Subcutaneous preadipocyte (primary cell): ENCODE measurements at places on chromosomes 2 and 18. TPM values are rescaled to one million over a fixed set of nuclear protein-coding genes. Genes with fewer than 3 reads are reported as not detected.

Gene TBR1
- under 0.01 TPM in 2 replicates for total RNA-seq

Gene SLC9A4
- total RNA-seq: not detected in 2 replicates

Gene PLCD4
- total RNA-seq: 2.2 and 2.6 TPM in 2 replicates

Gene LOXHD1
- not detected in 2 replicates for total RNA-seq

Gene TEX44
- not detected in 2 replicates for total RNA-seq

Gene ABCG5
- total RNA-seq: not detected in 2 replicates

Gene SLC19A3
- 1.4 and 1.8 TPM in 2 replicates for total RNA-seq

Gene SMIM21
- total RNA-seq: not detected in 2 replicates

Gene AQP4
- not detected in 2 replicates for total RNA-seq

Gene KYNU
- total RNA-seq: 15.2 and 17.6 TPM in 2 replicates
